ENCODE measurements at places on chromosomes 5 and 9.

DNA sequence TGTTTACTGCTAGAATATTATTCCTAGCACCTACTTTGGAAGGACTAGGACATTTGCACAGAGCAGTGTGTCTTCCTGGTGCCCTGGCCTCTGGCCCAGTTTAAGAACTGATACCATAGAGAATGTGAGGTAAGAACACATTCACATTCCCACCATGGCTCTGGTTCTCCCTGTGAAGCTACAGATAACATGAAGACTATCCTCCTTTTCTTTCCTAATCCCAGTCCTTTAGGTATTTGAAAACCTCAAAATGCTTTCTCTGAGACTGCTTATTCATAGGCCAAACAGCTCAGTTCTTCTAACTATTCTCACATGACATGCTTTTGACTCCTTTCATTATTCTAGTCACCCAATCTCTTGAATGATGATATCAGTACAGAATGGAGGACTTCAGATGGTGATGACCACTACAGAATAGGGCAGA lies 11.9 kb downstream of the FAM219A start:
- no peak for DNase-seq

GRCh38 chr9:84940294-84940693 lies 270.8 kb downstream of the NTRK2 start:
- no peak for DNase-seq

- no peak for DNase-seq
Measured at GRCh38 chr9:14251154-14252071, 62.5 kb downstream of the NFIB start.

GRCh38 chr5:100775533-100775855 lies 127.6 kb downstream of the ST8SIA4 start:
- DNase-seq, result no peak

GRCh38 chr9:7791394-7791793 lies 8.2 kb downstream of the DMAC1 start:
- no peak for DNase-seq

- DNase-seq, result no peak
Measured at GRCh38 chr9:127318651-127319167, 54.1 kb downstream of the GARNL3 start.

Measured in activated CD8-positive, alpha-beta memory T cell treated with anti-CD3 and anti-CD28 coated beads for 48 hours (primary cell).